AG09319 (cell line): ENCODE measurements at places on chromosomes 6 and 20.

GRCh38 chr6:40706178-40706577 is 119.0 kb upstream of the LRFN2 start:
- DNase-seq = no peak

DNA sequence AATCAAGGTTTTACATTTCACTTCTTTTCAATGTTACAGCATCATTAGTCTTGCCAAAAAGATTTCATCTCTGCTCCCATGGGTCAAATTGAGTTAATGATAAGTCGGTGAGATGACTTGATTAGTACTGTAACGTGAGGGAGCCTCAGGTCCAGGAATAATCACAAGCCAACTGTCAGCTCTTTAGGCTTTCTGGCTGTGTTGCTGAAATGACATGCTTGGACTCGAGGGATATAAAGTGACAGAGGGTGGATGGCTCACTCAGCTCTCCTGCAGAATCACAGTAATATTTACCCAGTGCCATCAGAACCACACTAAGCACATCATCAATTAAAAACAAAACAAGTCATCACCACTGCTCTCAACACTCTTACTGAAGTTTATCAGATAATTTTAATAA is 196.2 kb upstream of the THEMIS start:
- no peak for DNase-seq

DNA sequence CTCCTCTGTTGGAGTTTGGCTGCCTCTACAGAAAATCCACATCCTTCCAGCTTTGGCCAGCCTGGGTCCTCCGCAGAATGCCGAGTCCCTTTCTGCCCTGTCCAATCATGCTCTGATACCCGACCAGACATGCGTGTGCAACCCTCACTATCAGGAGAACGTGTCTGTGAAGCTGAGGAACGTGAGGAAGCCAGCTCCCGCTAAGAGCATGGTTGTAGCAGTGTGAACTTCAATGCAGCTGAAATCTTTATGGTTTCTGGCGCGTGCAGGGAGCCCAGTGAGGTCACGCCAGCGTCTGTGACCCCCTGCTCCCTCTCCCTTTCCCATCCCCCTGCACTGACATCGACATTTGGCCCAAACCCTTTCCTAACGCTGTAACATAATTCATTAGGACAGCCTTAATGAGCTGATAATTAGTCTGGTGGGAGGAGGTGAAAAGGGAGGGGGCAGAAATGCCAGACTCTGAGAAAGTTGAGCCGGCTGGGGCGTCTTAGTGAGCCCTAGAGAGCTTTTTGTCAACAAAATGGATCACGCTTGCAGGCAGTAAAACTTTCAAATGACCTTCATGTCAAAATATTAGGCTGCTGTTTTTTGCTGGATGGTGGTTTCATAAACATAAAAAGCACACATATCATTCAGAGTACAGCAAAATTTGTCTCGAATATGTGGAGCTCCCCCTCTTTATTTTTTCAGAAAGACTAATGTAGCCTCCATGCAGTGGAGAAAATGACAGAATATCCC is 423.3 kb downstream of the QKI start:
- DNase-seq = no peak

DNA sequence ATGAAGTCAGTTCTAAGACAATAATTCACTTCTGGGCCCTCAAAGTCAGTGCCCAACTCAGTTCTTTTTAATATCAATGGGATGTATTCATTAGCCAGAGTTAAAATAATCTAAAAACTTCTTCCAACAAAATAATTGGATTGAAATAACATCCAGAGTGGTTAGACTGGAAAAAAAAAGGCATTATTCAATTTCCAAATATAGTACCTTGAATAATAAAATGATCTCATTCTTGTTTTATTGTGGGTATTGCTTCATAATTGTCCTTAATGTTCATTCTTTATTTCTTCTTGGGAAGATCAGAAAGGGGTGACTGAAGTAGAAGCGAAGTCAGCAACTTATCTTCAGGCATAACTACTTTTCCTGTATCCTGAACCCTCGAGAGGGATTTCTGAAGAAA is 85.1 kb upstream of the JARID2 start:
- no peak for DNase-seq

DNA sequence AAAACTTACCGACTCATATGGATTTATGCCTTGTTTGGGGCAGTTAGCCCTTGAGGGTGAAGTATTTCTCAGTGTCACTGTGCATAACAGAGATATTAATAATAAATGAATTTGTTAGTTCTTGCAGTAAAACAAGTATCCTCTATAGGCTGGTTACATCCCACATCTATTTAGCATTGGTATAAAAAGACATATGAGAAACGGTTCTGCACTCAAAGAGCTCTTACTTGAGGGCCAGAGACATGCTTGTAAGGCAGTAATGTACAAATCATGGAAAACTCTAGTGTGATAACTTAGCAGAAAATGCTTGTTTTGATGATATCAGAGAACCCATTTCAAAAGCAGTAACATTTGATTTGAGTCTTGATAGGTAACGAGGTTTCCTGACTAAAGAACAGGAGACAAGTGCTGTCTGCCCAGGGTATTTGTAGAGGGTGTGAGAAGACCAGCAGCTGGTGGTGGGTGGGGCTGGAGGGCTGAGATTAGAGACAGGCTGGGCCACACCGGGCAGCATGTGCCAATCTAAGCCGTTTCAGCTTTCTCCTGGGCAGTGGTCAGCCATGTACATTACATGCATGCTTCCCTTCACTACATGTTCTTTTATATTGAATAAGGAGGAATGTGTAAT is 46.3 kb downstream of the TULP4 start:
- DNase-seq = no peak

GRCh38 chr6:75458895-75459294 is 34.7 kb downstream of the FILIP1 start:
- peak; percentile 29 for DNase-seq

DNA sequence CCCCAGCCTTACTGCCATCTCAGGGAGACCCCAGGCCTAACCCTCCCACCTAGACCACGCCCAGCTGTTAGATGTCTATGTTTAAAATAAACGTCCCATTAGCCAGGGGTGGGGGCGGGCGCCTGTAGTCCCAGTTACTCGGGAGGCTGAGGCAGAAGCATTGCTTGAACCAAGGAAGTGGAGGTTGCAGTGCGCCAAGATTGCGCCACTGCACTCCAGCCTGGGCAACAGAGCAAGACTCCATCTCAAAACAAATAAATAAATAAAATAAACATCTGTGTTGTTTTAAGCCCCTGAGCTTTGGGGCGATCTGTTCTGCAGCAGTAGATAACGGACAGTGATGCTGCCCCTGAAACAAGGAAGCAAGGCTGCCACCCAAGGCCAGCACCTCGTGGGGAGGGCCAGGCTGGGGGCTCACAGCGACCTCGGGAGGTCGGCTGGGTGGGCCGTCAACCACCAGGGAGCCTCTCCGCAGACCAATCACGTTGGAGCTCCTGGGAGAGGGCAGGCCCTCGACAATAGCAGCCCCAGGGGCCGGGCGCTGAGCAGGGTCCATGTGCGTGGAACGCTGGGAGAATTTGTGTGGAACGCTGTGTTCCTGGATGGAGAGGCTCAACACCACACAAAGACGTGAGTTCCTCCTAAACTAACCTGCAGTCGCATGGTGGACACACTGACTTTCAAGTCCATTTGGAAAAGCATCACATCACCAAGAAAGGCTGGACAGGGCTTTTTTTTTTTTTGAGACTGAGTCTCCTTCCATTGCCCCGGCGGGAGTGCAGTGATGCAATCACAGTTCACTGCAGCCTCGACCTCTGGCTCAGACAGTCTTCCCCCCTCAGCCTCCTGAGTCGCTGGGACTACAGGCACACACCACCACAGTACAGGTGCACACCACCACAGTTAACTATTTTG is 1.0 kb upstream of the HELZ2 start:
- no peak for DNase-seq

GRCh38 chr6:150118627-150119026 is 24.2 kb upstream of the PPP1R14C start:
- no peak for DNase-seq

GRCh38 chr6:138087593-138088325 is 19.5 kb downstream of the PERP start:
- DNase-seq = no peak

- DNase-seq = no peak
Measured at GRCh38 chr6:74574794-74575193, 631.1 kb downstream of the COL12A1 start.

- no peak for DNase-seq
Measured at GRCh38 chr6:13553646-13554045, 20.8 kb upstream of the SIRT5 start.

GRCh38 chr6:138986578-138986977 is 1.5 kb downstream of the REPS1 start:
- no peak for DNase-seq

DNA sequence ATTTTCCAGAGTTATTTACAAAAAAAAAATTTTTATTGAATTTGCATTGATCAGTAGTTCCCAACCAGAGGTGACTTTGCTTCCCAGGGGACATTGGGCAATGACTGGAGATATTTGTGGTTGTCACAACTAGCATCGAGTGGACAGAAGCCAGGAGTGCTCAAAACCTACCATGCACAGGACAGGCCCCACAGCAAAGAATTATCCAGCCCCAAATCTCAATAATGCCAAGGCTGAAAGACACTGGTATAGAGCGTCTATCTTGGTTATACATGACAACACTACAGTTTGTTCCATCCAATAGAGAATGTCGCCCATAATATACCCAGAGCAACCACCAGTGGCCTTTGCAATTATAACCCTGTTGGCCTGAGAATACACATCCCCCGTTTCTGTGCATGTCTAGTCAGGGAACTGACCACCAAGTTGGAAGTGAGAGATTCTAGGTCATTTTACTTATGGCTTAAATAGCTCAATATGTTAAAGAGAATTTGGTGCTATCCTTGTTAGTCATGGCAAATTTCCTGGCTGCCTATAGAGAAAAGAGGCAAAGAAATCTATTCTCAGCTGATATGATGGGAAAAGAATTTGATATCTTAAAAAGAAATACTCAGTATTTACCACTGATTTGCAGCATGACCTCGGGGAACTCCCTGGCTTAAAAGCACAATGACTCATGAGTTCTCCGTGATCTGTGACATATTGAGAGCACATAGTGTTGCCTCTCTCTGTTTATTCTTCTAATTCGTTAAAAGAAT is 76.0 kb upstream of the ADTRP start:
- peak; percentile 49 for DNase-seq

DNA sequence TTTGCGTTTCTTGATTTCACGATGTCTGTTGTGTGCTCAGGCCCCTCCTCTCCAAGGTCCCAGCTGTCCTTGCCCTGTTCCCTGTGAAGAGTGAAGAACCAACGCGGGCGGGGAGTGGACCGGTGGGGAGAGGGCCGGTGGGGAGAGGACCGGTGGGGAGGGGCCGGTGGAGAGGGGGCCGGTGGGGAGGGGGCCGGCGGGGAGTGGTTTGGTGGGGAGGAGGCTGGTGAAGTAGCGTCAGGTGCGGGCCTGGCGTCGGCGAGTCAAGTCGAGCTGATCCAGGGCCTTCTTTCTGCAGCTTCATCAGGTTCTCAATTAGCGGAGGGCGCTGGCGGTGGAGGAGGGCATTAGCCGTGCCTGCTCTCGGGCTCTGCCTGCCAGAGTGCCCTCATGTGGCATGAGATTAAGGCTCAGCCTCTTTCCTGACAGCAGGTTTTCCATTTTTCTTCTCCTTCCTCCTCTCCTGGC is 21.2 kb upstream of the BHLHE23 start:
- DNase-seq = no peak

DNA sequence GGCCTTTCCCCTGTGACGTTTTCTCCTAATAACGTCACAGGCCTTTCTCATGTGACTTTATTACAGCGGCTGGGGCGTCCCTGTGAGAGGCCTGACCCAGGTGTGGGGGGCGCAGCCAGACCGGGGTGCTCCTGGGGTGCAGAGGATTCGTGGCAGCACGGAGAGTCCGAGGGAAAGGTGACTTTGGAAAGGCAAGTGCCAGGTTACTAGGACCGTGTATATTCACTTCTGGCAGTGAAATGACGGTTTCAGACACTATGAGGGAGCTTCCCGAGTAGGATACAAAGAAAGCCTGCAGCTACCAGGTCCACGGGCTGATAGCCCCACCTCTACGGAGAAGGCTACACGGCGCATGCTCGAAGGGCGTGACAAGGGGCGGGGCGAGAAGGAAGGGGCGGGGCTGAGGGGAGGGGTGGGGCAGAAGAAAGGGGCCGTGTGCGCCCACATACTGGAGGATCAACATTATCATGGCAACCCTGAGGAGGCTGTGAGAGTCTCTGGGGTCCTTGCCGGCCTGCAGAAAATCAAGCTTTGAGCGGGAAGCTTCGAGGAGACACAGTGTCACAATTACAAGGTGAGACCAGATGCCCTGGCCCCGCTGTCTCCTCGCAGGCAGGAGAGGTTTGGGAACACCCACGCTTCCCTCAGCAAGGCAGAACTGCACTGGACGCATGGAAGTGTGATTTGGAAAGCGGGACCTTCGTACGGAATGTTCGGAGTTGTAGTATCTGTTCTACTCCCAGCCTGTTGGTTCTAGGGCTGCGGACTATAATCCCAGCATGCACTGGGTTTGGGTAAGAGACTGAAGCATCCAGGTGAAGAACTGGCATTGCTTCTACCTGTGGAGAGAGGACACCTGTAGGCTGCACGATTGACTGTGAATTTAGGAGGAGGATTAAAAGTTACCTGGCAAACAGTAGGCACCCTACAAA is 54.4 kb upstream of the ZNF337 start:
- peak; percentile 5 for DNase-seq

DNA sequence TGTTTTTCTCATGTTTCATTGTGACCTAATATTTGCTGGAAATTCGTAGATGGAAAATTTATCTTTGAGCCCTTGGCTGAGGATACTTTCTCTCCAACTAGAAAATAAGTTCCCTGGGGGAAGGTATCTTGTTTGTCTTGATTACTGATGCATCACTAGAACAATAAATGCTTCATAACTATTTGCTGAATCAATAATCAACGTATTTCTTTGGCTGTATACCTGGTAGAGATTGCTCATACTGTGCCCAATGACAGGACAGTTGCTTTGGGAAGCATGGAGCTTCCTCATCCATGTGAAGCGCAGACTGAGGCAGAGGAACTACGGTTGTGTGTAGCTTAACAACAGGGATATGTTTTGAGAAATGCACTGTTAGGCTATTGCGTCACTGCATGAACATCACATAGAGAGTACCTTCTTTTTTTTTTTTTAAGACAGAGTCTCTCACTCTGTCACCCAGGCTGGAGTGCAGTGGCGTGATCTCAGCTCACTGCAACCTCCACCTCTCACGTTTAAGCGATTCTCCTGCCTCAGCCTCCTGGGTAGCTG is 34.2 kb upstream of the RPN2 start:
- DNase-seq = no peak

GRCh38 chr20:56111961-56112730 is 106.8 kb upstream of the CBLN4 start:
- no peak for DNase-seq
